ENCODE measurements at places on chromosomes 12 and 14. TPM values are rescaled to one million over a fixed set of nuclear protein-coding genes. Genes with fewer than 3 reads are reported as not detected.

The TAS2R8 gene
- total RNA-seq: 2.0 TPM

The CD69 gene
- total RNA-seq: 0.38 TPM

The ZCCHC8 gene
- 19.7 TPM for total RNA-seq

The FSCB gene
- total RNA-seq: not detected
